ENCODE measurements at places on chromosomes 5 and 9. TPM values are rescaled to one million over a fixed set of nuclear protein-coding genes. Genes with fewer than 3 reads are reported as not detected.

DNA sequence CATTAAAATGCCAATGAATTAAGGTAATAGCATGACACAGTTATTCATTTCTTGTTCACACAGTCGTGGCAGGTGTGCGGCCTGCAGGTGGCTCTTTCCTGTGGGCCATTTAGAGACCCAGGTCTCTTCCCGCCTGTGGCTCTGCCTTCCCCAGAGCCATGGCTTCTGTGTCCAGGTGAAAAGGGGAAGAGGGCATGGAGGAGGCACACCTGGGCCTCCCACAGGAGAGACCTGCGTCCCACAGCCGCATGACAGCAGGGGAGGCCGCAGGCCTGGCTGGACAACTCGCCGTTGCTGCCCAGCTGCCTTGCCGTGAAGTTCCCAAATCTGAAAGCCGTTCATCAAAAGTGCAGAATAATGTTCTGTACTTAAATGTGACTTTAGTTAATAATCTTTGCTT, 14.4 kb upstream of the PLEKHG4B start:
- H3K27me3 ChIP-seq: no peaks in the 10 kb centered on the region
- DNase-seq: no peak
- H3K4me3 ChIP-seq: no peak overlapping the region

DNA sequence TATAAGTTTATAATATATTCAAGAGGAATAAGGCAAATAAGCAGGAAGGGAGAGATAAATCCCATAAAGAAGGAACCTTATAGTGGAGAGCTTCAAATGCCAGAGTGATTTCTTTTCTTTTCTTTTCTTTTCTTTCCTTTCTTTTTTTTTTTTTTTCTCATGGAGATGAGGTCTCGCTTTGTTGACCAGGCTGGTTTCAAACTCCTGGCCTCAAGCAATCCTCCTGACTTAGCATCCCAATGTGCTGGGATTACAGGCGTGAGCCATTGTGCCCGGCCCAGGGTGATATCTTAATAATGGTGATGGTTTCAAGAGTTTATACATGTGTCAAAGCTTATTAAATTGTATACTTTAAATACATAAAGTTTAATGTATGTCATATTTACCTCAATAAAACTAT, 19.6 kb upstream of the FOCAD start:
- H3K27ac ChIP-seq: no peak overlapping the region
- no peaks in the 10 kb centered on the region for H3K36me3 ChIP-seq
- H3K4me3 ChIP-seq: no peak overlapping the region
- H3K4me1 ChIP-seq: no peaks in the 10 kb centered on the region
- no peak for DNase-seq

DNA sequence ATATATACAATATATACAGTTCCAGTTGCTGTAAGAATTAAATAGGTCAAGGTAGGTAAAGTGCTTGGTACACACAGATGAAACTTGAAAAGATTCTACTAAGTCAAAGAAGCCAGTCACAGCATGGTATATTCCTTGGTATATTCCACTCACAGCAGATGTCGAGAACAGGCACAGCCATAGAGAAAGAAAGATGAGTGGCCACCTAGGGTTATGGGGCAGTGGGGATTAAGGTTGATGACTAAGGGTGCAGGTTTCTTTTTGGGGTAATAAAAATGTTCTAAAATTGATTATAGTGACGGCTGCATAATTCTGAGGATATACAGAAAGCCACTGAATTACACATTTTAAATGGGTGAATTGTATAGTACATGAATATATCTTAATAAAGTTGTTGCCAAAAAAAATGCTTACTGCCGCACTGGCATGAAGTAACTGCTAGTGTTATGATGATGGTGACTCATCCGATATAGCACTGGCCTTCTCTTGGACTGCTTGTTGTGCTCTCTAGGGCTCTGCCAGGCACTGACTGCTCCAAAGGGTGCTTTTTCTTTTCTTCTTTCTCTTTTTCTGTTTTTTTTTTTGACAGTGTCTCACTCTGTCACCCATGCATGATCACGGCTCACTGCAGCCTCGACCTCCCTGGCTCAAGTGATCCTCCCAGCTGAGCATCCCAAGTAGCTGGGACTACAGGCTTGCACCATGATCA, 23.5 kb downstream of the TBC1D2 start:
- no peak for DNase-seq
- peaks cover 8% of the 10 kb centered on the region for H3K4me1 ChIP-seq

GRCh38 chr9:113600023-113600823, 136.7 kb downstream of the RGS3 start:
- no peaks in the 10 kb centered on the region for H3K27me3 ChIP-seq
- no peak overlapping the region for H3K27ac ChIP-seq
- no peak overlapping the region for H3K4me3 ChIP-seq
- H3K36me3 ChIP-seq: peaks cover 34% of the 10 kb centered on the region
- DNase-seq: no peak

DNA sequence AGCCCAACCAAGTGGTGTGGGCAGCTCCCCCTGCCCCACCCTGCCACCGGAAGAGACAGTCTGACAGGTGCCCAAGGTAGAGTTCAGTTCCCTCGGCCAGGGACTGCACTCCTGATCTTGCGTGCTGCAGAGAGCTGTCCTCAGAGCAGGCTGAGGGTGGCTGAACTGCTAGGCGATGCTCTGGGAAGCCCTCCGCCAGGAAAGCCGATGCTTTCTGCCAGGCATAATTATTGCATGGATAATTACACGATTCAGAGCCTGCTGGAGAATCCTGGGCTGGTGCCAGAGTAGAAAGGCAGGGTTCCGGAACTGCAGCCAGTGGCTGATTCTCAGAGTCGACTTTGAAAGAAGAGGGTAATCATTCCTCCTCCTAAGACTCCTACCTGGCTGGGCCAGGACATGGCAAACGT, 19.3 kb downstream of the KCNIP1 start:
- H3K4me3 ChIP-seq: no peak overlapping the region
- H3K36me3 ChIP-seq: no peaks in the 10 kb centered on the region
- no peaks in the 10 kb centered on the region for H3K27me3 ChIP-seq
- H3K4me1 ChIP-seq: no peaks in the 10 kb centered on the region
- H3K27ac ChIP-seq: no peak overlapping the region

DNA sequence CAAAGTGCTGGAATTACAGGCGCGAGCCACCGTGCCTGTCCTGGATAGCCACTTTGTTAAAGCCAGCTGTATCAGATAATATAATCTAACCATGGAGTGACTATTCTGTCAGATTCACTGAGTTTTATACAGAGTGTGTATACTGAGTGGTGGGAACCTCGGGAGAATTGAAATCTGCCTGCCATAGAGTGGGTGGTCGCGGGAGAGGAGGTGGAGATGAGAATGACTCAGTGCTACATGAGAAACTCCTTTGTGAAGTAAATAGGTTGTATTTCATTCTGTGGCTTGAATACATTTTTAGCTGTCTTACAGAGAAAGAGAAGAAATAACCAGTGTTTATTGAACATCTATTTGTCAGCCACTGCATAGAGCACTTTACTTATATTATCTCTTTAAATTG, 26.4 kb downstream of the ATP6V0E1 start:
- no peak for DNase-seq
- H3K36me3 ChIP-seq: no peaks in the 10 kb centered on the region
- H3K4me1 ChIP-seq: peaks cover 46% of the 10 kb centered on the region
- H3K27me3 ChIP-seq: no peaks in the 10 kb centered on the region
- H3K4me3 ChIP-seq: no peak overlapping the region

DNA sequence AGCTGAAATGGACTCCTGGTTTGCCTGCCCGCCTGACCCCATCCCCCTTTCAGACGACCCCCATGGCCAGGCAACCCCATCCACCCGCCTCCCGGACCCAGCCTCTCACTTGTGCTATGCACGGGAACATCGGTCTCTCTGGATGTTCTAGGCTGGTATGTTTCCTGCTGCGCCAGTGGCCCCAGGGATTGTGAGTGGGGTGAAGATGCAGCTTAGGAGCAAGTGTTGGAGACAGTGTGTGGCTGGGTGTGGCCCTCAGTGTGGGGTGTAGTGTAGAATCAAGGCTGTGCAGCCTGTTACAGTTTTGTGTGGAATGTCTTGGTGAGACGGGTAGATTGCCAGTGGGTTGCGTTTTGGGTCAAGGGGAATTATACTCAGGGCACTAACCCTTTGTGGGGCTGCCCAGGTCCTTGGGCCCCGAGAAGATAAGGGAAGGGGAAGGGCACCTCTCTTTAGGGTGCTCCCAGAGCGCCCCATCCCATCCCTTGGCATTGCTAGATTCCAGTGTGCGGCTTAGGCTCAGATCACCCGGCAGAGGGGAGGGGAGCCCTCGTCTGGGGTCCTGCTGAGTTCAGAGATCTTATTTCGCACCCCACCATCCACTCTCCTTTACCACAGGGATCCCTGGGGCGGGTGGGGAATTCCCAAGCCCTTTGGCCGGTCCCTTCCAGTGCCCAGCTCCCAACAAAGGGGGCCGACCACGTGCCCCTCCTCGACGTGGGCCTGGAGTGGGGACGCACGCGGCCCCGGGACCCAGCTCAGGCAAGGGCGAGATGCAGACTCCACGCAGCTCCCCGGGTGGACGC, 4.6 kb downstream of the IER5L start:
- H3K36me3 ChIP-seq: no peaks in the 10 kb centered on the region

DNA sequence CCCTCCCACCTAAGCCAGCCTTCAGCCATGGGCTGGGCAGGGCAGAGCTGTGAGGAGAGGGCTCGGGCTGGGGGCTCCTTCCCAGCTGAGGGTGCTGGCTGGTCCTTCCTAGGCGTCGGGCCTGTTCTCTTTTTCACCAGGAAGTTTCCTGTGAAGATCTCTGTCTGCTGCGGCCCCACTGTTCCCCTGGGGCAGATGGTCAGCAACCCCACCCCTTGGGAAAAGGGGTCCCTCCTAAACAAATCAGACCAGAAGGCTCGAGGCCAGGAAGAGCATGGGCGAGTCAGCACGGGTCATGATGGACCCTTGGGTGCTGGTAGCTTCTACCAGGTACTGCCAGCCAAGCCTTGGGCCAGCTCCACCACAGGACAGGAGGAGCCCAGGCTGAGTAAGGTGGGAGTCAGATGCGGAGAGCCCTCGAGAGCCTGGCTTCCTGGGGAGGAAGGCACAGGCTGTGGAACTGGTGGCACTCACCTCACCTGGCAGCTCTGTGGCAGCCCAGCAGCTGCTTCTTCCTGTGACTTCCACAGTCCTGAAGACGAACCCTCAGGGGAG, 3.5 kb downstream of the CACNA1B start:
- peaks cover 6% of the 10 kb centered on the region for H3K4me1 ChIP-seq
- DNase-seq: no peak
- H3K27me3 ChIP-seq: peaks cover 3% of the 10 kb centered on the region
- no peaks in the 10 kb centered on the region for H3K36me3 ChIP-seq
- no peak overlapping the region for H3K4me3 ChIP-seq

DNA sequence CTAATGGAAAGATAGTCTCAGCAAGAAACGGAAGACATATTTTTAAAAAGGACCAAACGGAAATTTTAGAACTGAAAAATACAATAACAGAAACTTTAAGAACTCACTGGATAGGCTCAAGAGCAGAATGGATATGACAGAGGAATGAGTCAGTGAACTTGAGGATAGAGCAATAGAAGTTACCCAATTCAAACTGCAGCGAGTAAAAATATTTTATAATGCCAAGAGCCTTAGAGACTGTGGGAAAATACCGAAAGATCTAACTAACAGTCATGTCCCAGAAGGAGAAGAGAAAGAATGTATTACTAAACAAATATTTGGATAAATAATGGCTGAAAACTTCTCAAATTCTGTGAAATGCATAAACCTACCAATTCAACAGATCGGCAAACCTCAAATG, 40.8 kb downstream of the ADAMTS2 start:
- H3K27ac ChIP-seq: no peak overlapping the region
- DNase-seq: no peak
- no peaks in the 10 kb centered on the region for H3K27me3 ChIP-seq
- H3K4me1 ChIP-seq: peaks cover 3% of the 10 kb centered on the region
- H3K4me3 ChIP-seq: no peak overlapping the region

GRCh38 chr5:27821681-27822080, 783.3 kb upstream of the CDH9 start:
- no peak for DNase-seq
- H3K4me1 ChIP-seq: no peaks in the 10 kb centered on the region
- H3K27ac ChIP-seq: no peak overlapping the region
- no peak overlapping the region for H3K4me3 ChIP-seq
- H3K36me3 ChIP-seq: no peaks in the 10 kb centered on the region
- H3K27me3 ChIP-seq: no peaks in the 10 kb centered on the region

GRCh38 chr9:84397822-84398221, 57.3 kb upstream of the SLC28A3 start:
- H3K4me3 ChIP-seq: no peak overlapping the region
- no peak overlapping the region for H3K27ac ChIP-seq
- no peaks in the 10 kb centered on the region for H3K36me3 ChIP-seq

DNA sequence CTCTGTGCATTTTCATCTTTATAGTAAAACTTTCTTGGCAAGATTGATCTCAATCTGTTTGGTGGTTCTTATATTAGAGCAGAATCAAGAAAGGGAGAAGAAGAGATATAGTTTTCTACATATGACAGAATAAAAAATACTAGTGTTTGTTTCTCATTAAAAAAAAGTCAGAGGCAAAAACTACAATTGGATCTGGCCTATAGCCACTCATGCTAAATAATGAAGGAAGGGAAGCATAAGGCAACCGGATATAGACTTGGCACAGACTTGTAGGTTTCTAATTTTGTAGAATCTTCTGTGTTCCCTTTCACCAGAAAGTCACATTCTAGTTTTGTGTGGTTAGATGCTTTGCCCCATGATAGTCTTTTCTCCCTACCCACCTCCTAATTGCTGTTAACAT, 306.2 kb downstream of the PIK3R1 start:
- H3K27me3 ChIP-seq: no peaks in the 10 kb centered on the region
- H3K4me1 ChIP-seq: no peaks in the 10 kb centered on the region
- H3K4me3 ChIP-seq: no peak overlapping the region
- H3K36me3 ChIP-seq: no peaks in the 10 kb centered on the region

- H3K36me3 ChIP-seq: no peaks in the 10 kb centered on the region
- peaks cover 17% of the 10 kb centered on the region for H3K4me1 ChIP-seq
- peak overlapping the region; percentile 48 for H3K27ac ChIP-seq
- no peaks in the 10 kb centered on the region for H3K27me3 ChIP-seq
- H3K4me3 ChIP-seq: no peak overlapping the region
Observed at GRCh38 chr5:72518001-72518683, 10.9 kb upstream of the ZNF366 start.

Gene SLC36A3
- not detected for total RNA-seq

Gene RNF208
- 5.4 TPM for total RNA-seq

Gene CTSV
- total RNA-seq: 0.34 TPM
